ENCODE measurements at places on chromosomes 1 and 21. TPM values are rescaled to one million over a fixed set of nuclear protein-coding genes. Genes with fewer than 3 reads are reported as not detected.

GRCh38 chr1:76015478-76016103, 59.0 kb upstream of the ST6GALNAC3 start:
- H3K36me3 ChIP-seq, result no peaks in the 10 kb centered on the region
- H3K4me1 ChIP-seq, result no peaks in the 10 kb centered on the region
- DNase-seq, result no peak
- H3K27me3 ChIP-seq, result no peaks in the 10 kb centered on the region
- H3K4me3 ChIP-seq, result no peak overlapping the region
- H3K27ac ChIP-seq, result no peak overlapping the region

DNA sequence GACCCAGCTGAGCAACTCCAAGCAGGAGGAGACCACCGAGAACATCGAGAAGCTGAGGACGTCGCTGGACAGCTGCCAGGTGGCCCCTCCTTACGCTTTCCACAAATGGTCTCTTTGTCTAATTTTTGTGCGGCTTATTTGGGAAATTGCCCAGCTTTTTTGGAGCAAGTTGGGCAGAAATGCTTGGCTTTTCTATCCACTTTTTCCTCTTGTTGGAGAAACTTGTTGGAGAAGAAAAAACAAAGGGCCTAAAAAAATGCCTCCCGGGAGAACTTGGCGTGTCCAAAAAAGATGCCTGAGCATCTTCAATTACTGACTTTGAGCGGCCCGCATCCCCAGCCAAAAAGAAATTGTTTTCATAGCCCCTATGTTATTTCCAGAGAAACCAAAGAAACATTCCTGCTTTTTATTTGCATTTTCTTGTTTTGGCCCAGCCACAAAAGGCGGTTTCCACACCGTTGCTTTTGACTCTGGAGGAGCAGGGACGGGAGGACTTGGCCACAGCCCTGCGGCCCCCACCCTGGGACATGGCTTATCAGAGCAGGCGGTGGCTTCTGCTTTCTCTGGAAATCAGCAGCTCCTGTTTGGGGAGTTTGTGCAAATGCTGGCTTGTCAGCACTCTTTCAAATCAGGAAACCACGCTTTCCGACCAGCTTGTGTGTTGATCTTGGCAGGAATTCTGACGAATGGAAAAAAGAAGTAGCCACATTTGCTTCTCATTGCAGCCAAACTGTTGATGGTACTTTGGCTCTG, 81.2 kb upstream of the EFHD2 start:
- no peaks in the 10 kb centered on the region for H3K27me3 ChIP-seq
- no peaks in the 10 kb centered on the region for H3K36me3 ChIP-seq
- no peak overlapping the region for H3K27ac ChIP-seq
- H3K4me1 ChIP-seq, result no peaks in the 10 kb centered on the region

GRCh38 chr1:150259758-150260669, 2.4 kb downstream of the CA14 start:
- peaks cover 14% of the 10 kb centered on the region for H3K4me1 ChIP-seq
- DNase-seq, result peak; percentile 89
- no peak overlapping the region for H3K4me3 ChIP-seq

Gene HORMAD1
- total RNA-seq, result 0.13 TPM

Gene KCNE2
- not detected for total RNA-seq

DNA sequence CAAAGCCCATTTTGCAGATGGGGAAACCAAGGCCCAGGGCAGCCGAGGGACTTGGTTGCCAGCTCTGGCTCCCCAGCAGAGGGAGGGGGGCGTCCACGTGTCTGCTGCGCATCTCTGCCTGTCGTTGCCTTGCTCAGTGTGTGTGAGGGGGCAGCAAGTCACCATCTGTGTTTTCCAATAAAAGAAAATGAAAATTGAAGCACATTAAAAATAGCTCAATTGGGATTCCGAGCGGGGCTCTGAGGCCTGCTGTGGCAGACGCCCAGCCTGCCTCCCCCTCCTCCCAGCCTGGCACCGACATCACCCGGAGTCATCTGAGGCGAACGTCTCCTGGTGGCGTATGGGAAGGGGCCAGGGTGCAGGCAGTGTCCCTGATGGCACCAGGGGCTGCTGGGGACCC, 51.2 kb downstream of the EPHB2 start:
- no peaks in the 10 kb centered on the region for H3K27me3 ChIP-seq
- H3K27ac ChIP-seq, result no peak overlapping the region
- no peaks in the 10 kb centered on the region for H3K36me3 ChIP-seq
- H3K4me3 ChIP-seq, result no peak overlapping the region

- no peak overlapping the region for H3K4me3 ChIP-seq
- no peak for DNase-seq
- H3K27ac ChIP-seq, result no peak overlapping the region
- H3K27me3 ChIP-seq, result no peaks in the 10 kb centered on the region
These were observed 14.2 kb upstream of the AMIGO1 start for GRCh38 chr1:109523706-109524105.

DNA sequence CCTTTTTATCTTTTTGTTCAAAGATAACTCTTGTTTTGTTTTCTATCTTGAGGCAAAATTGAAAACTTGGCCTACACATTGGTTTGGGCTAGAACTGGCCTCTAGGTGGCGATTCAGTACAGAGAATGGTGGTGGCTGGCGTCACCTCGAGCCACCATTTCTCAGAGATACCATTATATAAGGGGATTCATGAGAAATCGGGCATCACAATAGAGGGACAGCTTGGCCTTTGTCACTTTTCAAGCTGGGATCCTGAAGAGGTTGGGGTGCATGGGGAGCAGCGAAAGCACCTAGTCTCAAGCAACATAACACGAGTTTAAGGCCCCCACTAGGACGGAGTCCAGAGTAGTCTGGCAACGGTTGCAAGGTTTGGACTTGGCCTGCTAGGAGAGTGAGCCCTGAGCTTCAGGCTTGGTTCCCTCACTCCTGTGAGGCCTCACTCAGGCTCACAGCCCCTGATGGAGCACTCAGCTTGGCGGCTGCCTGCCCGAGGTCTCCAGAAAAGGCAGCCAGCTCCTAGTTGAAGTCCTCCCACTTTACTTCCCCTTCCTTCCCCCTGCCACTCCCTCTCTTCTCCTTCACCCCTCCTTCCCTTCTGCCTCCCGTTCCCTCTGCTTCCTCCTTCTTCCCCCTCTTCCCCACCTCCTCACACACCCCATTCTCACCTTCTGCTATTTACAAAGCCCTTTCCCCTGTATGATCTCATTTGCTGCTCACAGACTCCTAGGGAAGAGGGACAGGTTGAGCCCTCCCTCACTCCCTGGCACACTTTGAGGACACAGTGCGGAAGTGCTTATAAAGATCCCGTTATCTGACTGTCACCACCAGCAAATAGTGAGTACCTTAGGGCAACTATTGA, 67.8 kb downstream of the LRIG2 start:
- H3K27ac ChIP-seq, result no peak overlapping the region
- no peaks in the 10 kb centered on the region for H3K27me3 ChIP-seq
- no peaks in the 10 kb centered on the region for H3K4me1 ChIP-seq
- DNase-seq, result peak; percentile 83
- H3K4me3 ChIP-seq, result peak overlapping the region; percentile 52

GRCh38 chr1:45979778-45980176, 152.7 kb downstream of the PIK3R3 start:
- no peak for DNase-seq
- no peaks in the 10 kb centered on the region for H3K36me3 ChIP-seq
- no peak overlapping the region for H3K4me3 ChIP-seq

- no peak for DNase-seq
- no peak overlapping the region for H3K27ac ChIP-seq
- no peak overlapping the region for H3K4me3 ChIP-seq
These were observed 7.1 kb upstream of the MAP1LC3C start for GRCh38 chr1:242005866-242006535.

- peak; percentile 73 for DNase-seq
- H3K4me3 ChIP-seq, result no peak overlapping the region
- no peaks in the 10 kb centered on the region for H3K4me1 ChIP-seq
- no peaks in the 10 kb centered on the region for H3K36me3 ChIP-seq
- peak overlapping the region; percentile 57 for H3K27ac ChIP-seq
- no peaks in the 10 kb centered on the region for H3K27me3 ChIP-seq
These were observed 18.1 kb upstream of the COL18A1 start for GRCh38 chr21:45386728-45387371.

Gene SLC25A34
- total RNA-seq, result 1.5 TPM

Gene RXFP4
- total RNA-seq, result not detected

Gene LAMC1
- 140 TPM for total RNA-seq

GRCh38 chr1:14961661-14962267, 191.8 kb upstream of the TMEM51 start:
- peaks cover 9% of the 10 kb centered on the region for H3K36me3 ChIP-seq
- DNase-seq, result no peak
- H3K27me3 ChIP-seq, result no peaks in the 10 kb centered on the region
- no peak overlapping the region for H3K4me3 ChIP-seq
- H3K27ac ChIP-seq, result no peak overlapping the region
- no peaks in the 10 kb centered on the region for H3K4me1 ChIP-seq

DNA sequence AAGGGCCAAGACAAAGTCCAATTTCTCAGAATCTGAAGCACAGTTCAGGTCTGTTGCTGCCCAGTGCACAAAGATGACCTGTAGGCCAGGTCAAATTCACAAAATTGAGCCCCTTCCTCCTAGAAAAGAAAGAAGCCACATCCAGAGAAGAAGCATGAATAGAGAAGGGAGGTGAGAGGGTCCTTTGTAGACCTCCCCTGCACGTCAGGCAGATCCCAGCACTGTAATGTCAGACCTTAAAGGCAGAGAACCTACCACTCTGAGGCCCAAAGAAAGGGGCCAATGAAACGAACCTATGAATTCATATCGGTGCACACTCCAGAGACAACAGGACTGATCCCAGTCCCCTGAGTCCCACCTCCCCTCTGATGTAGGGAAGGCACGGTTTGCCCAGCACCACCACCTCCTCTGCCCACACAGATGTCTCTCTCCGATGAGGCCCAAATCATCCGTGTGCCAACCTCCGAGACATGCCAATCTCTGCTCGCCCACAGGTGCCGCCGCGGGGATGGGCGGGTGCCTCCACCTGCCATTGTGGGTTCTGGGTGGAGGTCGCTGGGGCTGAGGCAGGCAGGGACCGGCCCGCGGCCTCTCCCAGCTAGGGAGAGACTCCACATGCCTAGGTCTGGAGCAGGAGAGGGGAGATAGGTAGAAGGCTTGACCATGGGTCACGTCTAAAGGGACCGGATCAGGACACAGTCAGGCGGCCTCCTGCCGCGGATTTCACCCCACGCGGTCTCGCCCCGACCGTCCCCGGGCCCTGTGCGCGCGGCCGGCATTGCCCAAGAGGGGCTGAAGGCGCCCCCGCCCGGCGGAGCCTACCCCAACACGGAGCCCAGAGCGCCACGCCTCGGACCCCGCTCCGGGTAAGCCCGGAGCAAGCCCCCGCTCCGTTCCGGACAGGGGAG, 42.1 kb downstream of the RRAGC start:
- no peak overlapping the region for H3K27ac ChIP-seq
- H3K4me3 ChIP-seq, result no peak overlapping the region
- H3K4me1 ChIP-seq, result no peaks in the 10 kb centered on the region
- no peaks in the 10 kb centered on the region for H3K27me3 ChIP-seq

DNA sequence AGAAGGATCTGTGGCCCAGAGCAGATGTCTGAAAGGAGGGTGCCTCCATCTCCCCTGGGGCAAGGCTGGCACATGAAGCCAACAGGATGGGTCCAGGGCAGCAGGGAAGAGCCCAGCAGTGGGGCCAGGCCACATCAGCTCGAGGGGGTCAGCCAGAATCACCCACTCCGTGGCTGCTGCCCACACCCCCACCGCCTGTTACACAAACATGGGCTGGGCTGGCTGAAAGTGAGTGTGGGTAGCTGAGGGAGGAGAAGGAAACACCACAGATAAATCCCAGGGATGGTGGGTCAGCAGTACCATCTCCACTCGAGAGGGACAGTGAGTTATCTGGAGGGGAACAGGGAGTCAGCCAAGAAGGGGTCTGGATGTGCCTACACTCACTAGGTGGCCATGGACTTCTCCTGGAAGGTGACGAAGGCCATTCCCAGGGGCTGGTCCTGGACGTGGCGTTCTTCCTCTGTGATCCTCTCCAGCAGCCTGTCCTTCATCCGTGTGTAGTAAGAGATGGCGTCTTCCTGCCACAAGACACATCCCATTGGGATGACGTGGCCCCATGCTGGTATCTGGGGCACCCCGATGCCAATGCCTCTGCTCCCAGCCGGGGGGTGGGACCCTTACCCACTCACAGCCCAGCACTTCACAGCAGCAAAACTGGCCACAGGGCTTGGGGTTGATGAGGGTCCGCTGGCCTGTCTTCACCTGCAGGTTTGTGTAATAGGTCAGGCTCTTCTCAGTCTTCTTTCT, 20.2 kb downstream of the TMEM63A start:
- no peaks in the 10 kb centered on the region for H3K4me1 ChIP-seq
- DNase-seq, result no peak
- H3K36me3 ChIP-seq, result peaks cover 39% of the 10 kb centered on the region
- H3K27ac ChIP-seq, result no peak overlapping the region

GRCh38 chr1:2431518-2431917, 19.2 kb upstream of the PEX10 start:
- no peaks in the 10 kb centered on the region for H3K27me3 ChIP-seq
- no peaks in the 10 kb centered on the region for H3K36me3 ChIP-seq
- H3K27ac ChIP-seq, result no peak overlapping the region
- no peak for DNase-seq
- H3K4me1 ChIP-seq, result no peaks in the 10 kb centered on the region

DNA sequence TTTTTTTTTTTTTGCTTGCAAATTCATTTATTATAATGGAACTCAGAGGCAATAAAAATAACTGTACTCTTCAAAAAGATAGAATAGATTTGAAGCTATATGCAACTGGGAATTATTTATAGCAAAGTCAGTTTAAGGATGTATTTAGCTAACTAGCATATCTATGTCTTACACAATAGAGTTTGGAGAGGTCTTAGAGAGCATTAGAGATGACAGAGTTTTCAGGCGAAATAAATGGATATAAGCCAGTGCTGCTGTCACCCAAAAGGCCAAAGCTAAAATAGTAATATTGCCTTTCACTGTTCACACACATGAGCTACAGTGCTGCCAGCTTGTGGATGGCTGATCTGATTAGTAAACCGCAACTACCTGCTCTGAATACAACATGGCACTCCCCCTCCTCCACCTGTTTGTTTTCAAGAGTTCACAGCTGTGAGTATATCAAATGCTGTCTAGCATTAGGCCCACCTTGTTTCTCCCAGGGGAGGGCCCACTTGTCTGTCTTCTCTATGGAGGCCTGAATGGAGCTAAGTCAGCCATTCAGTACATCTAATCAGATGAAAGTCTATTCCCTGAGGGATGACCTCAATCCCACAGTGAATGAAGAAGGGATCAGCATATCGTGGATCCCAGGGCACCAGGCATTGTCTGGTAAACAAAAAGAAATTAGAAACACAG, 25.2 kb upstream of the SSX2IP start:
- DNase-seq, result no peak
- H3K27me3 ChIP-seq, result no peaks in the 10 kb centered on the region
- H3K4me1 ChIP-seq, result peaks cover 17% of the 10 kb centered on the region
- H3K4me3 ChIP-seq, result no peak overlapping the region
- no peak overlapping the region for H3K27ac ChIP-seq

DNA sequence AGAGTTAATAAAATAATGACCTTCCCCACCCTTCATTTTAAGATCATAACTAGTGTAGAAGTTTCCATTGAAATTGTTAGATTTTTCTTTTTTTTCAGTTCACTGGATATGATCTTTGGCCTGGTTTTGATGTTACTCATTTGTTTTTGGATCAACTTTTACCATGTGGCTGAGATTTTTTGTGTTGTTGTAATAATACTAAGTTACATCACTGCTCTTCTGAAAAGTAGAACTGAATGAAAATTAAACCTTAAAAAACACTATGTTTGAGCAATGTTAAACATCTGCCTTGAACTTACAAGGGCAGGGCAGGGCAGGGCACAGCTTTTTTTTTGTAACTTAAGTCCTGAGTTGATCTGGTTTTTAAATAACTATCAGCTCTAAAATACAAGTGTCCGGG, 204.8 kb upstream of the ADAMTS5 start:
- H3K4me1 ChIP-seq, result no peaks in the 10 kb centered on the region
- no peak overlapping the region for H3K4me3 ChIP-seq
- no peak for DNase-seq
- H3K27me3 ChIP-seq, result no peaks in the 10 kb centered on the region
- no peak overlapping the region for H3K27ac ChIP-seq

Measured in kidney (tissue), 22 donors.